ENCODE measurements at places on chromosomes 6 and 20.
A peak's percentile ranks its signal among the peaks of the same experiment; 100 is the strongest.

- DNase-seq = no peak
Observed at GRCh38 chr6:105907991-105908390, 178.1 kb upstream of the PRDM1 start.

DNA sequence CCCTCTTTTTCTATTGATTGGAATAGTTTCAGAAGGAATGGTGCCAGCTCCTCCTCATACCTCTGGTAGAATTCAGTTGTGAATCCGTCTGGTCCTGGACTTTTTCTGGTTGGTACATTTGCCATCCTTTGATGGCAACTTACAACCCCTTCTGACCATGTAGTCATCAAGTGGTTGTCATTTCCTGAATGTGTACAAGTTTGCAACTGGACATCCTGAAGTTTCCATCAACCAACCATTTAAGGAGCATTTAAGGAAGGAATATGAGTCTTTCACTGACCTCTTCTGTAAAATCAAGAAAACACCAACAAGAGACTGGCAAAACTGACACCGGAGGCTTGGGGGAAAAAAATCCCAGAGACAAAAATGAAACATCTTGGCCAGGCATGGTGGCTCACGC is 97.4 kb downstream of the RIN2 start:
- DNase-seq = no peak

- DNase-seq = no peak
Observed at GRCh38 chr6:2029130-2029794, 216.1 kb downstream of the GMDS start.

GRCh38 chr6:150756173-150756572 is 109.3 kb upstream of the MTHFD1L start:
- no peak for DNase-seq

GRCh38 chr20:58765780-58766179 is 73.2 kb downstream of the NPEPL1 start:
- no peak for DNase-seq

DNA sequence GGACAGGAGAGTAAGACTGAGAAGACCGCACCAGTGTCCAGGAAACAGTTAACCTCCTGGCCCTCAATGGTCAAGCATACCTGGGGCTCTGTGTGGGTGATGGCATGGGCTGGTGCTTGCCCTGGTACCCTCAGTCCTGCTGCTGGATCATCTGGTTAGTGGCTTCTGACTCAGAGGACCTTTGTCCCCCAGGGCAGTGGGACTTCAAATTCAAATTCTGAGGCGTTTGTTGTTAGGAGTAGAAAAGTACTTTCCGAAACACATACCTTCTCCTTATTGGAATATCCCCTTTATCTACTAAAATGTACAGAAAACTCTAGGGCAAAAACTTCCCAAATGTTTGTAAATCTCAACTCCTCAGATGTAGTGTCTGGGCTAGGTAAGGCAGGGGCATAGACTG is 4.1 kb upstream of the SFT2D1 start:
- DNase-seq = no peak

- DNase-seq = no peak
Observed at GRCh38 chr6:331622-332521, 39.6 kb downstream of the DUSP22 start.

DNA sequence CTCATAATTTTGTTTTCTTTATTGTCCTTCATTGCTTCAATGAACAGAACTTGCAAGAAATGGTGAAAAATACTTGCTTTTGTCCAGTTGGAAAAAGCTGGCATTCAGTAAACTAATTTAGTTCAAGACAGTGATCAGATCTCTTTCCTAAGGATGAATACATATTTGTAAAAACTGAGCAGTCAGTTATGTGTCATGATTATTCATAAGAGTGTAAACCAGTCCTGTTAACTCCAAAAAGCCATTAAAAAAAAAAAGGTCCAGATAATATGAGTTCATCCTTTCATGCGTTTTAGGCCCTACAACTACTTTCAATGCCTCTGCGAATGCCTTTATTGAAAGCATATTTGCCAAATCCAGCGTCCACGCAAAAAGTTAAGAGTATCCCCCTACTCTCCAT is 609 bp downstream of the PGM3 start:
- DNase-seq = no peak

DNA sequence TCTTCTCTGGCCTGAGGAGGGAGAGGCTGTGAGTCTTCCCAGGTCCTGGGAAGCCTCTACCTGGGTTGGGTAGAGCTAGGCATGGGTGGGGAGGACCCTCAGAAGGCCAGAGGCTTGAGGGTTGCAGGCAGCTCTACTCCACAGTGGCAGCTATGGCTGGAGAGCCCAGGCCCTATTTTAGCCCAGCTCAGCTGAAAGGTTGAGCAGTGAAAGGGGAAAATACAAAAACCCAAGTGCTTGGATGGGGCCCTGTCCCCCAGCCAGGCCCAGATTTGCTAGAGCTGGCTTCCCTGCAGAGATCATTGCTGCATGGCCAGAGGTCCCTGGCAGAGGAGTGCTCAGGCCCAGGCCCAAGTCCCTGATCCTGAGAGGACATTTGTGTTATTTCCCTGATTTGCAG is 45.7 kb downstream of the SUN5 start:
- no peak for DNase-seq

GRCh38 chr6:109455437-109456110 is at the start of gene MICAL1:
TSS of gene MICAL1 (minus strand) at chr6:109455772. CDS start at chr6:109454196, 1,576 bp downstream.
- DNase-seq = peak; percentile 54

- DNase-seq = no peak
Observed at GRCh38 chr6:41587131-41587879, 41.1 kb downstream of the FOXP4 start.

GRCh38 chr6:15430931-15431405 is 185.1 kb downstream of the JARID2 start:
- no peak for DNase-seq

DNA sequence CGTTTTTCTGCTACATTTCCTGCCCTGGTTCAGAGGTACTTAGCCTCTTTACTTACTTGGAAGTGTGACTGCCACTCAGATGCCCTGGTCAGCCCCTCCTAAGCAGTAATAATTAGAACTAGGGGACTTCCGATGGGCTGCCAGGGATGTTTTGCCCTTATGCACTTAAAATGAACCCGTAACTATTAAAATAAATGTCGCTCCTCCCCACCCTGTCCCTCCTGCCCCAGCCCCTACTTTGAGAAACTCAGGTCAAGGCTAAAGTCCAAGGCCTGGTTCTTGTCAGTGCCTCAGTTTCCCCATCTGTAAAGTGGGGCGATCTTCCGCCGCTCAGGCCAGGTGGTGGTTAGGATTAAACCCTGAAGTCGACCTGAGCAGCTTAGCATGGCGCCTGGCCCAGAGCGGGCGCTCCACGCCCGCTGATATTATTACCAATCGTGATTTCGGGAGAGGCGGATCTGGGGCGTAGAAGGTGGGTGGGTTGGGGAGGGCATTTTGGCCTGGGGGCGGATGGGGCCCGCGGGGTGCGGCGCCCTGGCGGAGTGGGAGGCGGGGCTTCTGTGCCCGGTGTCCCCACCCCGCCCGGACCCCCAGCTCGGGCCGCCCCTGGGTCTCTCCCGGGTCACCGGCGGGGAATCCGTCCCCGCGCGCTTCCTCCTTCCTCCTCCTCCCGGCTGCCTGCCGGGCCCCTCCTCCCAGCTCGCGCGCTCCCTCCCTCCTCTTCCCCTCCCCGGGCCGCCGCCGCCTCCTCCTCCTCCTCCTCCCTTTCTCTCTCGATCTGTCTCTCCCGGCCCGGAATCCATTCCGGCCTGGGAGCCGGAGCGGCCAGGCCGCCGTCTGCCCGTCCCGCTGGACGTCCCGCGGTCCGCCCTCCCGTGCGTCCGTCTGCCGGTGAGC is at the start of gene SRC:
SRC (plus strand) TSS at position 802 of the 897 bp plus-strand sequence. CDS start 38,014 bp downstream, outside the sequence.
- peak; percentile 32 for DNase-seq

GRCh38 chr6:127302728-127303660 is 36.3 kb downstream of the RNF146 start:
- no peak for DNase-seq

DNA sequence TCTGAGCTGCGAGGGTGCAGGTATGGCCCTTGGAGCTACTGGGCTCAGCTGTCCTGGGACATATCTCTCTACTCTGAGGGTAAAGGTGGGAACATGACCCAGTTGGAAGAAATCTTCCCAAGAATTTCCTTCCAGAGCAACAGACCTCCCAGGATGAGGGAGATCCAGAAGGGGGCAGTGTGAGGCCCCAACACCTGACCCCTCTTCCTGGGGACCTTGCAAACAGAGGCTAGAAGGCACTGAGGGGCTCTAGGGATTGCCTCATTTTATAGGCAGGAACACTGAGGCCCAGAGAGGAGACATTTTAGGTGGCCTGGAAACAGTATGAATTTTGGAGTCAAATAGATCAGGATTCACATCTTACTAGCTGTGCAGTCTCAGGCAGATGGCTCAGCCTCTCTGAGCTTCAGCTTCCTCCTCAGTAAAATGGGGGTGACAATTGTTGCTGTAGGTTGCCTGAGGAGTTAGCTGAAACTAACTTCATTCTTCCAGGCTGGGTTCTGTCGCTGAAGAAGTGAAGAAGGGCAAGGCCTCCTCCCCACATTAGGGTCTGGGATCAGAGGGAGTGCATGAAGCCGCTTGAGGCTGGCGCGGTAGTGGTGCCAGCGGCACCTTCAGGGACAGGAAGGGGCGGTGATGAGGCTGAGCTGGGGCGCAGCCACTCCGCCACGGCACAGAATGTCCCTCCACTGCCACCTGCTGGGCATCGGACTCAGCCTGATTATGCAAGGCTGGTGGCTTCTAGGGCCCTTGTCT is 11.4 kb downstream of the KCNK17 start:
- peak; percentile 74 for DNase-seq

- DNase-seq = no peak
Observed at GRCh38 chr20:60024245-60024644, 66.0 kb downstream of the CDH26 start.

GRCh38 chr20:36170542-36171215 is 16.1 kb downstream of the EPB41L1 start:
- DNase-seq = no peak

GRCh38 chr20:62887860-62888239 is 26.2 kb upstream of the TCFL5 start:
- DNase-seq = no peak

GRCh38 chr20:64211874-64212658 is 43.5 kb upstream of the PCMTD2 start:
- DNase-seq = no peak

DNA sequence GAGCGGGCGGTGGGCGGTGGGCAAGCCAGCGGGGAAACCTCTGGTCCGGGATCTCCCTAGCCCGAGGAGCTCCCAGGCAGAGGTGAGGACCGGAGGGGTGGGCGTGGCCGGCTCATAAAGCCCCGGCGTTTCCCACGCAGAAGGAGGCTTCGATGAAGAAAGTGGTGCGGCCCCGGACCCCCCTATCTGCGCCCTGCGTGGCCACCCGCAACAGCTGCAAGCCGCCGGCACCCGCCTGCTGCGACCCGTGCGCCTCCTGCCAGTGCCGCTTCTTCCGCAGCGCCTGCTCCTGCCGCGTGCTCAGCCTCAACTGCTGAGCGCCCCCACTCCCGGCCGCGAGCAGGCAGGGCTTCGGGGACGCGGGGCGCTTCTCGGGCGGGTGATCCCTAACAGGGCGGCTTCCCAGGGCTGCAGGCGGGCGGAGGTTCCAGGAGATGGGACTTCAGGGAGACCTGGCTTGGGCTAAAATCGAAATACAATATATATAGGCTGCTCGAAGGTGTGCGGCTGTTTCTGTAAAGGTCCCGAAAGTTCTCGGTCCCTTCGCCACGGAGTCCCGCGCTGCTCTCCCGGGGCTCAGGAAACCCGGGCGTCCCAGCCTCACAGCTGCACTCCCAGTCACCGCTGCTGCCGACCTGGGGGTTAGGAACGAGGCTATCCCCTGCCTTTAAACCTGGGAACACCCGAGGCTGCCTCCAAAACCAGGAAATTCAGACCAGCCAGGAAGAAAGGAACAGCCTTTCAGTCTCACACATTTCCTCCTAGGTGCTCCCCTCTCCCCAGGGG is 27.8 kb downstream of the ASIP start:
- peak; percentile 10 for DNase-seq

- no peak for DNase-seq
Observed at GRCh38 chr20:1370548-1371110, 22.2 kb downstream of the FKBP1A start.

DNA sequence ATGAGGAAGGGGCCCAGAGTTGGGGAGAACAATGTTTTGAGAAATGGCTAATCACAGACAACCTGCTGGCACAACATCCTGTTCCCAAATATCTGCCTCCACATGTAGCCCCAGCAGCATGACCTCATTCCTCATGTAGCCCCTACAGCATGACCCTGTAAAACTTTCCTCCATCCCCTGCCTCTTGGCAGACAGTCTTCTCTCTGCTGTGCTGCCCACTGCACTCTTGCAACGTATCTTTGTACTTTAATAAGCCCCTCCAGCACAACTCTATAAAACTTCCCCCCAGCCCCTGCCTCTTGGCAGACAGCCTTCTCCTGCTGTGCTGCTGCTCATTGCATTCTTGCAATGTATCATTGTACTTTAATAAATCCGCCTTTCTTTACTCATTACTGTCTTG is 278.8 kb downstream of the HDGFL1 start:
- DNase-seq = no peak

GRCh38 chr20:8372824-8373380 is 240.8 kb downstream of the PLCB1 start:
- no peak for DNase-seq

DNA sequence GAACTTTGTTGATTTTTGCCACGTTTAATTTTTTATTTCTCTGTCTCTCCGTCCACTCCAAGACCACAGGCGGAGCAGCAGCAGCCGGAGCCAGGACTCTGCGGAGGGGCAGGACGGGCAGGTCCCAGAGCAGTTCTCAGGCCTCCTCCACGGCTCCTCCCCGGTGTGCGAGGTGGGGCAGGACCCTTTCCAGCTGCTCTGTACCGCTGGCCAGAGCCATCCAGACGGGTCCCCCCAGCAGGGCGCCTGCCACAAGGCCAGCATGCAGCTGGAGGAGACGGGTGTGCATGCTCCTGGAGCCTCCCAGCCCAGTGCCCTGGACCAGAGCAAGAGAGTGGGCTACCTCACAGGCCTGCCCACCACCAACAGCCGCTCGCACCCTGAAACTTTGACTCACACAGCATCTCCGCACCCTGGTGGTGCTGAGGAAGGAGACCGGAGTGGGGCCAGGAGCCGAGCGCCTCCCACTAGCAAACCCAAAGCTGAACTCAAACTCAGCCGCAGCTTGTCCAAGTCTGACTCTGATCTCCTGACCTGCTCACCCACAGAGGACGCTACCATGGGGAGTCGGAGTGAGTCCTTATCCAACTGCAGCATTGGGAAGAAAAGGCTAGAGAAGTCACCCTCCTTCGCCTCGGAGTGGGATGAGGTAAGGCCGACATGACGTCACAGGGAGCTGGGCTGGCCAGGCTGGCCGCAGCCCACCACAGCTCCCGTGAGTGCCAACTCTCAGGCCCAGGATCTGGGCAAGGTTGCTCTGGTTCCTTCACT is 123.5 kb downstream of the TCP11 start:
- DNase-seq = no peak

DNA sequence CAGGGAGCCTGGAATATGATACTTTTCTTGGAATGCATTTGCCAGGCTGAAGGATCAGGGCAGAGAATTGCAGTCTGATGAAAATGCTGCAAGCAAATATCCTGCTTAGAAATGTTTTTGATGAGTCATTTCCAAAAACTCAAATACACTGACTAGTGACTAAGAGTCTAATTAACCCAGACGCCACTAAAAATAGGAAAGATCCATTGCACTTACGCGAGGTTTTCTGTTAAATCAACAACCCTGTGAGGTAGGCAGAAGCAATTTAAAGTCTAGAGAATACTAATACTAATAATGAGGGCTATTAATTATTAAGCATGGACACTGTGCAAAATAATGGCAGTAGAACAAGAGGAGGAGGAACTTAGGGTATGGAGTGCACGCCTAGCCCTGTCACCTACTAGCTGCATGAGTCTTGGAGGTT is 130.1 kb upstream of the DOK5 start:
- no peak for DNase-seq

All from activated CD4-positive, alpha-beta T cell treated with anti-CD3 and anti-CD28 coated beads for 1 hour (primary cell).